ENCODE measurements at places on chromosomes 5 and 9.
A peak's percentile ranks its signal among the peaks of the same experiment; 100 is the strongest.

DNA sequence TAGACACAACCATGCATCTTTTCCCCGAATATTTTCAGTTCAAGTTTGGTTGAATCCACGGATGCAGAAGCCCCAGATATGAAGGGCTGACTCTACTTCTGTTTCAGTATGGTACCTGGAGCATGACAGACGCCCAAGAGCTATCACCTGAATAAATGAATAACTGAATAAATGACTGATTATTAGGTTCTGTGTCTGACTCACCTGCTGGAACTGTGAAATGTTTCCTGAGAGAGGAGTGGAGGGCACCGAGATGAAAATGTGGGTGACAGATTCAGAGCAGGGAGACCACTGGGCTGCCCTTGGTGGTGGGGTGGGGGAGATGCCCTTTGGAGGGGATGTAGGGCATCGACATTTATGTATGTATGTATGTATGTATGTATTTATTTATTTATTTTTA is 13.2 kb downstream of the FRMPD1 start:
- DNase-seq, result no peak

DNA sequence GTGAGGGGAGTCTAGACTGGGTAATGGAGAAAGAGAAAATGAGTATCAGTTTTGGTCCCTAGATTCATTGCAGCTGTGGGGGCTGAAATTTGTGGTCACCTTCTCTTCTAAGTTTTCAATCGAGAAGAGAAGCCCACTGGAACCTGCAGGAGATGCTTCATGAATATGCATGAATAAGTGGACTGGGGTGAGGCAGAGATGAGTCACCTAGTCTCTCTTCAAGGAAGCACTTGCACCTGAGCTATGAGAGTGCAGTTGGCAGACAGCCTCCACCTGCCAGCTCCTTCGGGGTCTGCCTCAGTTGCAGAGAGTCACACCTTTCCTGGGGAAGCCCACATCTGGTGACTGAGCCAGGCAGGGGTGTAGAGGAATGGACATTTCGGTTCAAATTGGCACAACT is 69.1 kb downstream of the ZNF366 start:
- DNase-seq, result no peak

GRCh38 chr5:111337688-111338087 is 113.5 kb downstream of the CAMK4 start:
- DNase-seq, result no peak

GRCh38 chr9:113520109-113520642 is 56.6 kb downstream of the RGS3 start:
- no peak for DNase-seq

GRCh38 chr5:123874600-123875201 is 362.7 kb downstream of the CSNK1G3 start:
- no peak for DNase-seq

GRCh38 chr5:139105621-139106071 is 92.5 kb downstream of the SIL1 start:
- DNase-seq, result peak; percentile 46

DNA sequence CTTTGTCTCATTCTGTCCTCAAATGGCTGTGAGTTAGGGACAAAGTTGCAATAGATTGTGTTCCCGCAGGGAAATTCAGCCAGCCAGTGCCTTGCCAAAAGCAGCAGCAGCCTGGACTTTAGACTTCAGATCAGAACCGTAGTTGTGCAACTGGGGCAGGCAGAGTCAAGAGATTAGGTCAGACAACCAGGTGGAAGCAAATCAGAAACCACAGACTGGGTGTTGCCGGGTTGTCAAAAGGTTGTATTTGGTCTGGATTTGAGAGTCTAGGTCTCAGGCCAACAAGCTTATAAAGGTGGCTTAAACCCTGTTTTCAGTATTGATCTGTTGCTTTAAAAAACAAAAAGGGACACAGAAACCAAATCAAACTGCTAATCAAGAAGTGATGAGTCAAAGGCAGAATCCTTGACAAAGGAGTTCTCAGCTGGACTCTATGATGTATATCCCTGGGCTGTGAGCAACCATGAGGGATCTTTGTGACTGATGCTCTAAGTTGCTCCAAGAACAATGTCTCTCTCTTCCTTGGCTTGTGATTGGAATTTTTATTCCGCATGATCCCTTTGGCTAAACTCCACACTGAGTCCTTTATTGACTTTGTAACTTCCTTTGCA is 20.9 kb downstream of the RFK start:
- DNase-seq, result no peak

GRCh38 chr9:109249615-109250014 is 71.2 kb downstream of the EPB41L4B start:
- DNase-seq, result no peak

- DNase-seq, result no peak
These were observed 23.7 kb downstream of the SLC6A7 start for GRCh38 chr5:150213530-150213929.

DNA sequence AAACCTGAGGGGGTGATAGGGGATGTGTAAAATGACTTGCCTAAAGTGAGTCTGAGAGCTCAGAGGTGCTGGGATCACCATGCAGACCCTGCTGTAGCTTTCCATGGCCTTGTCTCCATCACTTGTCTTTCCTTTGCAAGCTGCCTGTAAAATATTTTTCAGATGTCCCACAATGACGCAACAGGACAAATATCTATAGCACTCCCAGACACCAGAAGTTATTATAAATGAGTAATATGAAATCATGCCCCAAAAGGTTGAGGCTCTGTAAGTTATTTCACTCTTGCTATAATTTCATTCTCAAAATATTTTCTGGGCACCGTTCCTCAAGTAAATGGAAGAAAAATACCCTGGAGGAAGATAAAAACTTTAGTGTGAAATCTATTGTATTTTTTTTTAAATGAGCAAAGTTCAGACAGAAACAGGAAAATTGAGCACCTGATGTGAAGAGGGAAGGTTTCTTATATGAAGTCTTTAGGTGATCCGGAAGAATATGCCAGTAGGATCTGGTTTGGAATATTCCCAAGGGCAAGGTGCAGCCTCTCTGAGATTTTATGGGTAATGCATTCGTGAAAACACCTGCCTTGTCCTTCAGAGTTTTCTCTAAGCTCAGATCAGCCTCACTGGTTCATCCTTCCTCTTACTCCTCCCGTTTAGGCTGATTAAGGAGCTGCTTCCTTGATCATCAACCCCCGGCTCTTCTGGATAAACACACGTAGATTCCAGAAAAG is 138.3 kb upstream of the DMAC1 start:
- DNase-seq, result no peak

DNA sequence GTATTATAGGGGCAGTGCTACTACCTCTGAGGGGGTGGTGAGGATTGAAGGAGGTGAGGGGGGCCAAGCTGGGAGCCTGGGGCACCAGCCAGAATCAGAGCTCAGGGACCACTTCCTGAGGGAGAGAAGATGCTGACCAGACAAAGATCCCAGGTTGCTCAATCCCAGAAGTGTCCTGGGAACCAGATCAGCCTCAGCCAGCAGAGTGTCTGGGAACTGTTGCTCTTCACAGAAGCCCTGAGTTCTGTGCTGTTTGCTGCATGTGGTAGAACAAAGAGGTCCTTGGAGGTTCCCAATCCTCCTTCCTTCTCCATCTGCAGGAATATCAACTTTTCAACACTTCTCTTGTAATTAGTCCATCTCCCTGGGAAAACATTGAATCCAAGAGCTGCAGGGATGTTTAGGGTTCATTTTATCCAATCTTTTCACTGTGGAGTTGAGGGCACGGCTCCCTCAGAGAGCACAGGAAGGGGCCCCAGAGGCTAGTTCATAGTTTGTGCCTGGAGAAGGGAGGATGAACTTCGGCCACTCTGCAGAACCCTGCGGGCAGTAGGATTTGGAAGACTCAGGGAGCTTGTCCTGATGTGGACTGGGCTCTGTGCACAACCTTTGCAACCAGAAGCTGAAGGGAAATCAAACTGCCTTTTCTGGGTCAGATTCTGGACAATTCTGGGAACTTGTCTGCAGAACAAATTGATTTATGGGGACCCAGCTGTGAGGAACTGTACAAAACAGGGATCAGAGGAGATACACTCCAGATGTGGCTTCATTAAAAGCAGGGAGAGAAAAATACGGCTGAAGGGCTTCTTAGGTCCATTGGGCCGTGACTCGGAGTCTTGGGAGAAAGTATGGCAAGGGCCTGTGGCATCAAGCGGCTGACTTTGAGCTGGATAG is 57.1 kb downstream of the GALNT12 start:
- no peak for DNase-seq

GRCh38 chr9:70987986-70988385 is 133.4 kb downstream of the TRPM3 start:
- no peak for DNase-seq

- DNase-seq, result no peak
These were observed 119.1 kb downstream of the KCNIP1 start for GRCh38 chr5:170622933-170623332.

GRCh38 chr5:172637110-172637580 is 3.9 kb upstream of the NEURL1B start:
- DNase-seq, result peak; percentile 22

DNA sequence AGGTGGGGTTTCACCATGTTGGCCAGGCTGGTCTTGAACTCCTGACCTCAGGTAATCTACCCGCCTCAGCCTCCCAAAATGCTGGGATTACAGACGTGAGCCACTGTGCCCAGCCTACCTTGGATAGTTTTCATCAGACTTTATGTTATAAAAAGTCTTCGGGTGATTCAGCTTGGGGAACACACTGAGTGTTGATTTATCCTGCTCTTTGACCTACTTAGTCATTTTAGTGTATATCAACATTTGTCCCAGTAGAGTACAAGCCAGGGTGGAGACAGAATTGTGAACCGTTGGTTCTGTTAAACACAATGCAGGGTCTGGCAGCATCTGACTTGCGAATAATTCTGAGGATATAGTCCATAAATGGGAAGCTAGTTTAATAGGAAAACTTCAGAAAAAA is 39.7 kb downstream of the NFX1 start:
- DNase-seq, result no peak

DNA sequence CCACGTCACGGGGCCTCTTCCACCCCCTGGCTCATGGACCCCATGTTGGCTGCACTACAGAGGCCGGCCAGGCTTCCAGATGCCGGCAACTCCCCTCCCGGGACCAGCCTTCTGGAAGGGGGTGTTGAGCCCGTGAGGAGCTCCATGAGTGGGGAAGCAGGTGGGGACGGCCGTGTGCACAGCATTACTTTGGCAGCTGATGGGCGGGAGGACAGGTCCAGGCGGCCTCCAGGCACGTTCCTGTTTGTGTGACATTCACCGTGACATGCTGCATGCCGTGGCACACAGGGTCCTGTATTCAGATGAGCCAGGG is 29.1 kb upstream of the ABO start:
- no peak for DNase-seq

GRCh38 chr5:171693412-171693811 is 92.2 kb upstream of the SMIM23 start:
- DNase-seq, result no peak

- no peak for DNase-seq
These were observed 189.3 kb downstream of the AOPEP start for GRCh38 chr9:94915476-94916450.

DNA sequence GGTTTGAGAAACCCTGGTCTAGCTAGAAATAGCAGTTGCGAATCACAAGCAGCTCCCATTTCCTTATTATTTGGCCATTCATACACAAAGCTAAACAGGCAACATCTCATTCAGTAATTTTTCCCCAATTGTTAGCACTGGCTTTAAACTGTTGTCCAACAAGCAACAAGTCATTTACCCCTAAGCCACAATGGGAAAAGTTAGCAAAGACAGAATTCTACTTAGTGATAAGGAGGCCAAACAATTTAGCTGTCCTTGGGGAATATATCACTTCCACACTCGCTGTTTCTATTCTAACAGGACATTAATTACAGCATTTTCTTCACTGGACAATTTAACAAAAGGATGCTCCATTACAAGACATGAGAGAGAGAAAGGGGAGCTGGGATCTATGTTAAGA is 2.8 kb downstream of the MYO10 start:
- DNase-seq, result no peak

GRCh38 chr5:30413540-30413939 is 779.9 kb upstream of the CDH6 start:
- DNase-seq, result peak; percentile 11

- peak; percentile 46 for DNase-seq
These were observed 174.2 kb downstream of the OXCT1 start for GRCh38 chr5:41695920-41696582.

DNA sequence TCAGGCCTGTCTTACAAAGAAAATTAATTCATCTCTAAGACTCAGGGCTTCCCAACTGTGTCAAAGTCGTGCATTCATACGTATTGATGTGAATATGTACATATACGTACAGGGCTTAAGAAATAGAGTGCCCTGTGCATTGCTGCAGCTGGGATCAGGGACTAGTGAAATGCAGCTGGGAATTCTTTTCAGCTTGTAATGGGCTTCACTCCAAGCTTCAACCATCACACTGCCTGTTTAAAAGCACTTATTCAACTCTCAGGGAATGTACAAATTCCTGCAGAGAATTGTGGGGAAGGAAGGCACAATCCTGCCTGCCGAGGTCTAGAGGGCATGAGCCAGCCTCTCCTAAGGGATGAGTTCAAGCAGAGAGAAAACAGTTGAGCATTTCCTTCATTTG is 59.6 kb upstream of the MAN2A1 start:
- no peak for DNase-seq

GRCh38 chr5:87411973-87412629 is 629 bp downstream of the CCNH start:
- DNase-seq, result peak; percentile 14

GRCh38 chr5:133528841-133529240 is 83.5 kb downstream of the FSTL4 start:
- no peak for DNase-seq

- DNase-seq, result no peak
These were observed 180.6 kb downstream of the GABRG2 start for GRCh38 chr5:162248107-162248713.

DNA sequence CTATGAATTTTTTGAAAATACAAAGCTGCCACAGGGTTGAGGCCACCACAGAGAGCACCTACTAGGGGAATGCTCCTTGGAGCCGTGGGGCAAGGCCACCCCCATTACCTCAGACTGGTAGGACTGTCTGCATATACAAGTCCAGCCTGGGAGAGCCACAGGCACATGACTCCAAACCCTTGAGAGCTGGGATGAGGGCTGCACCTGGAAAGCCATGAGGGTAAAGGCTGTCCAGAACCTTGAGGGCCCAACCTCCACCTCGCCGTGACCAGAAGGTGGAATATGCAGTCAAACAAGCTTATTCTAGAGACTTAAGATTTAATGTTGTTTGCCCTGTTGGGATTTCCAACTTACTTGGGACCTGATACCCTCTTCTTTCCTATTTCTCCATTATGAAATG is 69.5 kb upstream of the TSLP start:
- DNase-seq, result no peak
